ENCODE measurements at places on chromosomes 1 and 21.

DNA sequence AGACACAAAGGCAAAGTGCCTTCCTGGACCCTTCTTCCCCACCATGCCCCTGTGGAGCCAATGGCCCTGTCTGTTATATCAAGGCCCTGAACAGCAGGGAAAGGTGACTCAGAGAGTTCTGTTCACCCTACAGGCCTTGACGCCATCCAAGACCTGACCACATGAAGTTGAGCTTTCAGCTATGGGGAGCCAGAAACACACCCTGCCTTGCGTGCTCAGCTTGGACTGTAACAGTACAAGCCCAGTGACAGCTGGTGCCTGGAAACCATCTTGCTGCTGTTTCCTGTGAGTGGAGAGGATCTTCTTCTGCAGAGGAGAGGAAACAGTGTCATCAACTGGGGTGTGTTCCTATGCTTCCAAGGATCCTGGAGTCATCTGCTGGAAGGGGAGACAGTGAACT is 165.0 kb upstream of the IRF2BP2 start:
- no peak for DNase-seq

DNA sequence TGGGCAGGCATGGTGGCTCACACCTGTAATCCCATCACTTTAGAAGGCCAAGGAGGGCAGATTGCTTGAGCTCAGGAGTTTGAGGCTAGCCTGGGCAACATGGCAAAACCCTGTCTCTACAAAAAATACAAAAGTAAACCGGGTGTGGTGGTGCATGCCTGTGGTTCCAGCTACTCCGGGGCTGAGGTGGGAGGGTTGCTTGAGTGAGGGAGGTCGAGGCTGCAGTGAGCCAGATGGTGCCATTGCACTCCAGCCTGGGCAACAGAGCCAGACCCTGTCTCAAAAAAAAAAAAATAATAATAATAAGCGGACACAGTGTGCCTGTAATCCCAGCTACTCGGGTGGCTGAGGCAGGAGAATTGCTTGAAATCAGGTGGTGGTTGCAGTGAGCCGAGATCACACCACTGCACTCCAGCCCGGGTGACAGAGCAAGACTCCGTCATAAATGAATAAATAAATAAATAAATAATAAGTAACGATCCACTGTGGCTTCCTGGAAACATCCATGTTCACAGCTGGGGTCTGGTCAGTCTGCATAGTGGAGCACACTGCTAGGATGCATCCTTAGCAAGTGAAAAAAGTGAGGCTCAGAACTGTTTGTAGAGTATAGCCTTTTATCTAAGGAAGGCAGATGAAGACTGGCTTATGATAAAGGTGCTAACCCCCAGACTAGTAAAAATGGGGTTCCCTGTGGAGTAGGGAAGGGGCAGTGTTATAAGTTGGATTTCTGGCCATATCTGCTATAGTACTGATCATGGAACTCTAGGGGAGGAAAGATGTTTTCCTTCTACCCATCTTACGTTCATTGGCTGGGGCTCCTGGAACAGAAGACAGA is 15.7 kb downstream of the PKNOX1 start:
- DNase-seq = no peak

GRCh38 chr1:31368611-31369107 is 4.2 kb downstream of the FABP3 start:
- no peak for DNase-seq

GRCh38 chr1:30444401-30444800 is 279.0 kb downstream of the MATN1 start:
- DNase-seq = no peak

DNA sequence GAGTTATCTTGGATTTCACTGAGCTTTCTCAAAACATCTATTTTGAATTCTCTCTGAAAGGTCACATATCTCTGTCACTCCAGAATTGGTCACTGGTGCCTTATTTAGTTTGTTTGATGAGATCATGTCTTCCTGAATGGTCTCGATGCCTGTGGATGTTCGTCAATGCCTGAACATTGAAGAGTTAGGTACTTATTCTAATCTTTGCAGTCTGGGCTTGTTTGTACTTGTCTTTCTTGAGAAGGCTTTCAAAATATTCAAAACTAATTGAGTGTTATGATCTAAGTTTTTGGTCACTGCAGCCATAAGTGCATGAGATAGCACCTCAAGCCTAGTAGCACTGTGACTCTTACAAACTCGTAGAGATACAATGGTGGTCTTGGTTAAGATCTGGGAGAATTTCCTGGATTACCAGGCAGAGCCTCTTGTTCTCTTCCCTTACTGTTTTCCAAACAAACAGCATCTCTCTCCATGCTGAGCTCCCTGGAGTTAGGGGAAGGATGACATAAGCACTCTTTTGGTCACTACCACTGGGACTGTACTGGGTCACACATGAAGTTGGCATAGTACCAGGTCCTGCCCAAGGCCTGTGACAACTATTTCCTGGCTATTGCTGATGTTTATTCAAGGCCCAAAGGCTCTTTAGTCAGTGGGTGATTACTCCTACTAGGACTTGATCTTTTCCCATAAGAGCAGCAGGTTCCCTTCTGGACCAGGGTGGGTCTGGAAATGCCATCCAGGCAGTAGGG is 25.6 kb downstream of the SLC22A15 start:
- DNase-seq = no peak

Data from stimulated activated CD4-positive, alpha-beta T cell treated with anti-CD3 and anti-CD28 coated beads, Interleukin-2, amount 100 ng/mL, for 24 hours (primary cell).